ENCODE measurements at places on chromosomes 5 and 9.
A peak's percentile ranks its signal among the peaks of the same experiment; 100 is the strongest.

DNA sequence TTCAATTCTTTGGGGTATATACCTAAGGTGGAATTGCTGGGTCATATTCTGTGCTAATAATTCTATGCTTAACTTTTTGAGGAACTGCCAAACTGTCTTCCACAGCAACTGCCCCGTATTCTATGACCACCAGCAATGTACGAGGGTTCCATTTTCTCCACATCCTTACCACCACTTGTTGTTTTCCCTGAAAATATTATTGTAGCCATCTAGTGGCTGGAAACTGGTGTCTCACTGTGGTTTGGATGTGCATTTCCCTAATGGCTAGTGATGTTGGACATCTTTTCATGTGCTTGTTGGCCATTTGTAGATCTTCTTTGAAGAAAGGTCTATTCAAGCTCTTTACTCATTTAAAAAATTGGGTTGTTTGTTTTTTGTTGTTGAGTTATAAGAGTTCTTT is 30.7 kb downstream of the MSX2 start:
- no peak for DNase-seq

DNA sequence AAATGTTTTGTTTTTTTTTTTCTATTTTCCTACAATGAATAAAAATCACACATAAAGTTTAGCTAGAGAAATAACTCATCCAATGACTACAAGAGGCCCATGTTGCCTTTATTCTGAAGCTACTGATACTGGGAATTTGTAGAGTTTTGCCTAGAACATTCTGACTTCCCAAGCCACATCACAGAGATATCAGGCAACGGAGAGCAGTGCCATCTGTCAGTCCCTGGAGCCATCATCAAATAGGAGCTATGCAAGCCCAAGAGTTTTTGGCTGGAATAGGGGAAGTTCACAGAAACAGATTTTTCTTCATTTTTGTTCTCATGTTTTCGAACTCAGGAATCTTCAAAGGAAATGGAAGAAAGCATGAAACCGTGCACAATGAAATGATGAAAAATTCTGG is 896.6 kb downstream of the TLE1 start:
- DNase-seq, result no peak

- DNase-seq, result no peak
These were observed 36.0 kb upstream of the OLFM1 start for GRCh38 chr9:135051316-135052038.

- DNase-seq, result no peak
These were observed 37.0 kb downstream of the SLC38A9 start for GRCh38 chr5:55675119-55675518.

GRCh38 chr5:72210888-72211678 is 103.8 kb downstream of the MAP1B start:
- DNase-seq, result peak; percentile 7

DNA sequence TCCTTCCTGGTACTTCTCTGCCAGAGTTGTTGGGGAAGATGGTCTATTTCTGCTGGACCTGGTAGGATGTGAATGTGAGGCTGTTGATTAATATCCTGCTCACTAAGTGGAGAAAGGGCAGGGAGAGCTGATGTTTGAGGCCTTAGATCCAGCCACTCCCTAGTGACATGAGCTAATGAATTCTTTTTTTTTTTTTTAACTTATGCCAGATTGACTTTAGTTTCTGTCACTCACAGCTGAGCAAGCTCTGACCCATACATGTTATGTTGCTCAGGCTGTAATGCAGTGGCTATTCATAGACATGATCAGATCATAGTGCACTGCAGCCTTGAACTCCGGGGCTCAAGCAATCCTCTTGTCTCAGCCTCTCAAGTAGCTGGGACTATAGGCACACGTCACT is 75.1 kb upstream of the SPRY4 start:
- DNase-seq, result no peak

DNA sequence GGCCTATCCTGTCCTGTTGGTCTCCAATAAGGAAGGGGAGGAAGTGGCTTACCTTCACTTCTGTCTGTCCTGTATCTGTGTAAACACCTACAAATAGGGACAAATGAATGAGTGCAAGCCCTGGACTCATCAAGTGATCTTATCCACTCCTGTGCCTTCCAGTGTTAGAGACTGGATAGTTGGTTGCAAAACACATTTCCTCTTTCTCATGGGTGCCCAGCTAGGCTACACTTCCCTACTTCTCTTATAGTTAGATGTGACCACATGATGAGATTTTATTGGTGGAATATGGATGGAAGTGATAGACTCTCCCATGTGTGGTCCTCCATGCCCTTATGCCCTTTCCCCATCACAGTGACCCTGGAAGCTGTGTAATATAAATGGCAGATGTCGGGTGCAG is 16.9 kb upstream of the PFDN1 start:
- no peak for DNase-seq

DNA sequence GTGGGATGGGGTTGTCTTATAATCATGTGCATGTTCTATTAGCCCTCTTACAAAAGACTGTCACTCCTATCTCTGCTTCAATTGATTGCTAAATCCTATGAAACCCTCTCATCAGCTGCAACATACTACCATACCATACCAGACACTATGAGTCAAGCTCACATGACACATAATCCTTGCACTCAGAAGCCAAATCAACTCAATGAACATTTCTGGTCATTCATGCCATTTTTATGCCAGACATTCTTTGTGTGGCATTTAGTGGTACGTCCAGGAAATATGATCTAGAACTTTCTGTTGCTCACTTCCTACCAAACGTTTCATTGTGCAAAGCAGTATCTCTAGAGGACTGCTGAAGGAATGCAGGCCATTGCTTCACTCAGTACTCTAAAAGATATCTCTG is 159.2 kb upstream of the GNA14 start:
- DNase-seq, result no peak

- no peak for DNase-seq
These were observed 599.0 kb downstream of the PRELID2 start for GRCh38 chr5:145236127-145236526.

- DNase-seq, result no peak
These were observed 1.6 kb downstream of the MGAT4B start for GRCh38 chr5:179805070-179805528.

- DNase-seq, result no peak
These were observed 31.5 kb upstream of the SYNPO start for GRCh38 chr5:150608991-150609390.

DNA sequence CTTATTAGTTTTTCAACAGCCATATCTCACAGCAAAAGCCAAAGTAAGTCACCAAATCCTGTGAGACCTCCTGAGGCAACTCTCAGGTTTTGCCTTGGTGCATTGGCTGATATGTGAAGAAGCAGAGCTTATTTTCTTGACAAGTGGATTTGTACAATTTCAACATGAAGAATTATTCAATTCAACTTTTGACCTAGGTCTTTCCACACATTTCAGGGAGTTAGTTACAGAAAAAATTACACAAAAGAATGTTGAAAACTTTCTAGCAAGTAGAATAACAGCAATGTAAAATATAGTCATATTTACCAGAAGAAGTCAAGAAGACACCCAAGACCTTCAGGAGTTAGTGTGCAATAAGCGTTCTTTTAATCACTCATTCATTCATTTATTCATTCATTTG is 62.4 kb upstream of the ADRB2 start:
- DNase-seq, result no peak

DNA sequence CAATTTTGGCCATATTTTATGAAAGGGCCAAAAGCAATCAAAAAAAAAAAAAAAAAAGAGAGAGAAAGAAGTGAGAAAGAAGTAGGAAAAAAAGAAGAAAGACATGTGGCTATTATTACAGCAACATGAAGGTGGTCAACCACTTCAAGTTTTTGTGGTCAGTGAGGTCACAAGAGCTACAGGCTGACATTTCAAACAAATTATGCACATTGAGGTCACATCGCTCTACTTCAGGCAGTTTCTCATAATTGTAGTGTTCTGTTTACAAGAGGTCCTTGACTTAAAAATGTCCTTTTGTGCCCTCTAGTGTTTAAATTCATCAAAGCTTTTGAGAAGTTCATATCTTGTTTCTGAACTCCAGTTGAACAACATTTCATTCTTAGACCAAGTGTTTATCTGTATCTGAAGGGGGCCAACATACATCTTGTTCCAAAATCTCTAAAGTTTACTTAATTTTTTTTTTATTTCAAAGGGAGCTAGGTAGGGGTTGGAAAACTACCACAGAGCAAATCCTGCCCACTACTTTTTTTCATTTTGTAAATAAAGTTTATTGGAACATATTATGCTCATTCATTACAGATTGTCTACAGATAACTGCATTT is 513.1 kb downstream of the PDE4D start:
- DNase-seq, result no peak

DNA sequence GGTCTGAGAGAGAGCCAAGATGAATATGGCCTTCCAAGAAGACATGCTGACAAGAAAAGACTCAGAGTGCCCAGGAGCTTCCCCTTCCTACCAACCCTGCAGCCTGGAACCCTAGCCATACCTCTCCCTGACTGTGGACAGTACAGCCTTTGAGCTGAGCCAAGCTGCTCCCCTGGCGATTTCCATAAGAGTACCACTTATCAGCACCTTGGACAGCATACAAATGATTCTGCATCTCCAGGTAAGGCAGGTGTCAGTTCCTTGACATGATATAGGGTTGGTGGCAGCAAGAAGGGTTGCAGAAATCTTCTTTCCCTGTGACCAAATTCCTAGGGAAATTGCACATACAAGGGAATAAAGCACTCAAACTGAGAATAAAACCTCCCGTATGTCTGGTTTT is 58.3 kb downstream of the MFAP3 start:
- no peak for DNase-seq

DNA sequence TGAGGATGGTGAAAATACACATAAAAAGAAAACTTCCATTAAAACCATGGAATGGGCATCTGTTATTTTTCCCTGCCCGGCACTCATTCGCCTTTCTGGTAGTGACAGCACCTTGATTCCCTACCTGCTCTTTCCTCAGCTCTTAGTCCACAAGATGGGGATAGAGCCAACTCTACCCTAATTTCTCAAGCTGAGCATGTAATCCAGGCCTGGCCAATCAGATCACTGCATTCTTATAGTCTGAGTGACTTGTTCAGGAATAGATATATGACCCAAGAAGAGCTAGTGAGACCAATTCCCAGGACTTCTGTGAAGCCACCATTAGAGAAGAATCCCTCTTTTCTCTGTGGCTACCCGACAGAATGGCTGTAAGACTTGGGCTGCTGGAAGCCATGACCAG is 58.1 kb downstream of the TSSK1B start:
- DNase-seq, result no peak

- no peak for DNase-seq
These were observed 14.7 kb upstream of the NDUFS4 start for GRCh38 chr5:53545744-53546143.

DNA sequence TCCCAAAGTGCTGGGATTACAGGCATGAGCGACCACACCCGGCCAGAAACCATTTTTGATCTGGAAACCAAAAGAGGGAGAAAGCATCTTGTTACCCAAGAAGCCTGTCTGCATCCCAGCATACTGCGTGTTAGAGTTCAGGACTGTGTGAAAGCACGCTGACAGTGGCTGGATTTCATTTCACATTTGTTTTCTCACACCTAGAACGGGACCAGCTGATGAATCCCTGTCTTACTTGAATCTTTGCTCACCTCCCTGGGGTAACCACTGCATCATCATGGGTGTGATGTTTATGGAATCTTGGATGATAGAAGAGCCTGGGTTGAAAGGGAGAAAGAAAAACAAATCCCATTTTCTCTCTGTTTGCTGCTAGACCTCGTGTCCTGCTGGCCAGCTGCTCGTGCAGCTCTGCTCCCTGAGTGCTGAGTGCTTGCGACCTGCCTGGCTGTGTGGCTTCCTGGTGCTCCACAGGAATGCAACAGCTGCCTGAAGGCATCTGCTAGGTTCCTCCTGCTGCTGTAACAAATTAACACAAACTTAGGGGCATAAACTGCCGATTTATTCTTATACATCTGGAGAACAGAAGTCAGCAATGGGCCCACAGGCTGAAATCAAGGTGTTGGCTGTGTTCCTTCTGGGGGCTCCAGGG is 378.3 kb upstream of the DAP start:
- DNase-seq, result no peak

All from nucleus accumbens (tissue), 56 donors.